ENCODE measurements at places on chromosomes 1 and 21.

GRCh38 chr1:48678710-48679505 lies 97.8 kb downstream of the BEND5 start:
- no peak for DNase-seq

GRCh38 chr21:38915546-38915945 lies 109.8 kb downstream of the ETS2 start:
- no peak for DNase-seq

DNA sequence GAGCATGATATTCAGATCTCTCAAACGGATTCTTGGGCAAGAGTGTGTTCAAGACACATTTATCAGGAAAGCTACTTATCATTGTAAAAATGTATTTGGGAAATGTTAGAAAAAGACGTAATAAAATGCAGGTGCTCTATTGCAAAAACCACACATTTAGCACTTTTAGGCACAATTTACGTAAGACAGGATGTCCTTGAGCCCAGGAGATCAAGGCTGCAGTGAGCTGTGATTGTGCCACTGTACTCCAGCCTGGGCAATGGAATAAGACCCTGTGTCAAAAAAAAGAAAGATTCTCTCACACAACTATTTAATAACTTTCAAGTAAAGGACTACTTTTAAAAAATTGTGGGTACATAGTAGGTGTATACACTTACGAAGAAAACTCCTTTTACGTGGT lies 18.4 kb downstream of the SLC25A33 start:
- no peak for DNase-seq

GRCh38 chr1:48499211-48499735 lies 27.3 kb upstream of the SPATA6 start:
- no peak for DNase-seq

GRCh38 chr21:45861156-45861870 lies 120.3 kb upstream of the COL6A1 start:
- no peak for DNase-seq

DNA sequence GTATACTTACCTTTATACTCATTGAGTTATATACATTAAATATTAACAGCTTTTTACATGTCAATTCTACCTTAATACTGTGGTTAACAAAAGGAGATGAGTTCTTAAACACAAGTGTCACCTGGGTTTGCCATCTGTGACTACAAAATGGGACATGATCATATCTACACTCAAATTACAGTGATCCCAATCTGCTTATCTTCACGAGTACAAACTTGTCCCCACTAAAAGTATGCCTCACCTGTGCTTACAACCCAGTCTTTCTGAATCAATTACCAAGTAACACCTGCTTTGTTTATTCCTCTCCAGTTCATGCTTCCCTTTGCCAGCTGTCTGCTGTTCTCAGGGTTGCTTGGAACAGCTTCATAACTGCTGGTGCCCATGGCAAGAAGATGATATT lies 8.8 kb downstream of the CD1E start:
- DNase-seq: no peak

DNA sequence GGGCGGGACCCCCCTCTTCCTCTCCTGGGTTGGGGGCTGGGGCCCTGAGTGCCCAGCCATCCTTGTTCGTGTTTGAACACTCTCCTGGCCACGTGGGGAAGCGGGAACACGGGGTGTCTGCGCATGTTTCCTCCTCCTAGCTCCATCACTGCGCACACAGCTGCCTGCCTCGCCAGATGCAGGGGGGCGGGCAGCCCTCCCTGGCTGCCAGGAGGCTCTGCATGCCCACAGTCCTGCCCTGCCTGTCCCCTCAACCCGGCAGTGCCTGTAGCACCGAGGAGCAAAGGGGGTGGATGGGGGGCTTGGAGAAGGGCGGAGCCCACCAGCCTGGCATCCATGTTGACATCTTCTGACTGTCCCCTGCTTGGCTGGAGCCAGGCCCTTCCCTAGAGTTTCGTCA lies 1.8 kb upstream of the SLC25A34 start:
- DNase-seq: no peak

GRCh38 chr1:202186327-202186726 lies 7.3 kb upstream of the LGR6 start:
- DNase-seq: no peak

GRCh38 chr1:243413431-243414151 lies 157.8 kb downstream of the SDCCAG8 start:
- DNase-seq: no peak

GRCh38 chr1:165387961-165388360 lies 31.4 kb upstream of the LMX1A start:
- DNase-seq: no peak

- no peak for DNase-seq
Measured at GRCh38 chr1:189983166-189983890, 494.3 kb downstream of the BRINP3 start.

- DNase-seq: no peak
Measured at GRCh38 chr1:168372307-168372706, 91.6 kb downstream of the TBX19 start.

DNA sequence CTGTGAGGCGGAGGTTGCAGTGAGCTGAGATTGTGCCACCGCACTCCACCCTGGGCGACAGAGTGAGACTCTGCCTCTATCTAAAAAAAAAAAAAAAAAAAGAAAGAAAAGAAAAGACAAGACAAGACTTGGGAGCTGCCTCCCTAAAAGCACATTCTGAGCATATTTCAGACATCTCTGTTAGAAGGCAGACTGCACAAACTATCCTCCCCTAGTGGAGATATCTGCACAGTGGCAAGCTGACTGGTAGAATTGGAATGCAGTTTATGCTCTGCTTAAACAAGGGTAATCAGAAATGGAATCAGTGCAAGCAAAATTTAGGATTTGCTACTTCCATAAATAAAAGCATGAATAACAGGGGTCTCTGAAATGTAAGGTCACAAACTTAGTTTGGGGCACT lies 31.8 kb downstream of the GNG4 start:
- DNase-seq: no peak

DNA sequence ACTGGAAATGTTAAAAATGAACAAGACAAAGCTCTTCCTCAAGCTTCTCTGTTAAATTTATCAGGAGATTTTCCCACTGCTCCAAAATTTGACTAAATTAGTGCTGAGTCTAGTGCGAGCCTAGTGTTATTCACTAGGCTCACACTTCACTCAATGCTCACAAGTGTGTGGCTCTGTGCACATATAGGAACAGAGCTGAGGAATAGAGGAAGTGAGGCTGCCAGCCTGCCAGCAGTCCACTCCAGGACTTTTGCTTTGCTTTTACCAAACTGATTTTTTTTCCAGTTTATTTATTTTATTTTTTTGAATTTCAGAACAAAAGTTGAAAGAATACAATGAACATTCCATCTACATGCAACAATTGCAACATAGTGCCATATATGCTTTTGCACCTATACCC lies 87.2 kb downstream of the VAV3 start:
- no peak for DNase-seq

DNA sequence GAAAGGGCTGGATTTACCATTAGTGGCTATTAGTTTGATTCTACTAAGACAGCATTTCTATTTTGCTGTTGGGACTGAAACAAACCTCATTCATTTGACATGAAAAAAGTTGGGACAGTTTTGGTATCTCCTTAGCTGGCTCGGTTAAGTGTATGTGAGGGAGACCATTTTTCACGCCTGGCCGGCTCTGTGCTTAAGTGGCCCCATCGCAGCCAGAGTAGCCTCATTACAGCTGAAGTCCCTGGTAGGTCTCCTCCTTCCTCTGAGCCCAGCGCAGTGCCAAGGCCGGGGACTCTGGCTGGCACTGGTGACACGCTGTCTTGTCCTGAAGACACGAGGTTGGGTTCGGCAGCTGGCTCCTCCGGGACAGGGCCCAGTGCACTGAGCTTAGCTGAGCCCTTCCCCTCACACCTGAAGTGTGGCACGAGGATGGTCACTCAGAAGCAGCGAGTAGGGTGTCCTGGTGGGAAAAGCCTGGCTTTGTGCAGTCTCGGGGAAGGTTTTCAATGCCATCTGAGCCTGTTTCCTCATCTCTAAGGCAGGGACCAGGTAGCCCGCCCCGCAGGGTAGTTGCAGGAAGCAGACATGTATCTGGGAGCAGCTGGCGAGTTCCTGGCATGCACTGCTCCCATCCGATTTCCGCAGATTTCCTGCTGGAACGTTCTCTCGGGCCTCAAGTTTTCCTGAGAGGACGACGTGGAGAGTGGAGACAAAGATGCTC lies 196.5 kb downstream of the DYRK1A start:
- no peak for DNase-seq

DNA sequence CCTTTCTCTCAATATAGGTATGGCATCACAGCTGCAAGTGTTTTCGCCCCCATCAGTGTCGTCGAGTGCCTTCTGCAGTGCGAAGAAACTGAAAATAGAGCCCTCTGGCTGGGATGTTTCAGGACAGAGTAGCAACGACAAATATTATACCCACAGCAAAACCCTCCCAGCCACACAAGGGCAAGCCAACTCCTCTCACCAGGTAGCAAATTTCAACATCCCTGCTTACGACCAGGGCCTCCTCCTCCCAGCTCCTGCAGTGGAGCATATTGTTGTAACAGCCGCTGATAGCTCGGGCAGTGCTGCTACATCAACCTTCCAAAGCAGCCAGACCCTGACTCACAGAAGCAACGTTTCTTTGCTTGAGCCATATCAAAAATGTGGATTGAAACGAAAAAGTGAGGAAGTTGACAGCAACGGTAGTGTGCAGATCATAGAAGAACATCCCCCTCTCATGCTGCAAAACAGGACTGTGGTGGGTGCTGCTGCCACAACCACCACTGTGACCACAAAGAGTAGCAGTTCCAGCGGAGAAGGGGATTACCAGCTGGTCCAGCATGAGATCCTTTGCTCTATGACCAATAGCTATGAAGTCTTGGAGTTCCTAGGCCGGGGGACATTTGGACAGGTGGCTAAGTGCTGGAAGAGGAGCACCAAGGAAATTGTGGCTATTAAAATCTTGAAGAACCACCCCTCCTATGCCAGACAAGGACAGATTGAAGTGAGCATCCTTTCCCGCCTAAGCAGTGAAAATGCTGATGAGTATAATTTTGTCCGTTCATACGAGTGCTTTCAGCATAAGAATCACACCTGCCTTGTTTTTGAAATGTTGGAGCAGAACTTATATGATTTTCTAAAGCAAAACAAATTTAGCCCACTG lies 11.5 kb downstream of the HIPK1 start:
- DNase-seq: no peak

- no peak for DNase-seq
Measured at GRCh38 chr1:54973205-54973921, 7.1 kb upstream of the TMEM61 start.

GRCh38 chr1:205076245-205076761 lies 8.0 kb downstream of the TMEM81 start:
- DNase-seq: no peak

- no peak for DNase-seq
Measured at GRCh38 chr1:230174041-230174440, 107.0 kb downstream of the GALNT2 start.

DNA sequence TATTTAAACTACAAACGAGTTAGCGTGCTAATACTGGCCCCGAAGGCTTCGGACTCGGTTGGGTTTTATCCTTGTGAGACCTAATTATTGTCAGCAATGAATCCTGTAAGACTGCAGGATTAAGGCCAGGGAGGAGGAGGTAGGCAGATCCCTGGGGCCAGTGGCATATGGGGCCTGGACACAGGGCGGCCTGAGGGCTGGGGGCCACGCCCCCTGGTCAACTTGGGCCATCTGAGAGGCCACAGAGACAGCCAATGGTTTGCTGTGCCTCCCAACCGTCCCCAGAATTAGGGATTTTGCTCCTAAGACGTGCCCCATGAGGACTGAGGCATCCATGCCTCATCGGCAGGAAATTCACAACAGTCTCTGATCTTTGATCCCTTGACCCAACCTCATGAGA lies 31.1 kb upstream of the DISP3 start:
- no peak for DNase-seq

- no peak for DNase-seq
Measured at GRCh38 chr1:1298861-1299685, 8.7 kb downstream of the ACAP3 start.

DNA sequence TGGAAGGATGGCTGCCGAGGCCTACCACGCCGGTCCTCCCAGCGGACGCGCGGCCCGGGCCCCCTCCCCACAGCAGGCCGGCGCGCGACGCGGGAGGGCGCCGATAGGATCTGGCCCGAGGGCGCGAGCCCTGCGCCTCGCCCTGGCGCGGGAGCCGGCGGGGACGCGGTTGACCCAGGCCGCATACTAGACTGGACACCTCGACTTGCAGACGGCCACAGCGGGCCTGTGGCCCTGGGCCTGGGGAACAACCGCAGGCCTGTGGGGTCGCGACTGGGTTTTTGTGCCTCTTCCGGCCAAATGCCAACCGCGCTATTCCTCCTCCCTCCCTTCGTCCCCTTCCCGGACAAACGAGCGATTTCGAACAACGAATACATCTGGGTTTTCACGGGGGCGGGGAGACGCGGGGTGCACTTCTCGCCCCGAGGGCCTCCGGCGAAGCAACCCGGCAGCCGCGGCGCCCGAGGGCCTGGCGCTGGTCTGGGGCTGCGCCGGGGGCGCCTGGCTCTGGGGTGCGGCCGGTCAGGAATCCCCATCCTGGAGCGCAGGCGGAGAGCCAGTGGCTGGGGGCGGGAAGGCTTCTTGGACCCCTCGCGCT lies 2.4 kb downstream of the NHLH2 start:
- DNase-seq: peak; percentile 14

DNA sequence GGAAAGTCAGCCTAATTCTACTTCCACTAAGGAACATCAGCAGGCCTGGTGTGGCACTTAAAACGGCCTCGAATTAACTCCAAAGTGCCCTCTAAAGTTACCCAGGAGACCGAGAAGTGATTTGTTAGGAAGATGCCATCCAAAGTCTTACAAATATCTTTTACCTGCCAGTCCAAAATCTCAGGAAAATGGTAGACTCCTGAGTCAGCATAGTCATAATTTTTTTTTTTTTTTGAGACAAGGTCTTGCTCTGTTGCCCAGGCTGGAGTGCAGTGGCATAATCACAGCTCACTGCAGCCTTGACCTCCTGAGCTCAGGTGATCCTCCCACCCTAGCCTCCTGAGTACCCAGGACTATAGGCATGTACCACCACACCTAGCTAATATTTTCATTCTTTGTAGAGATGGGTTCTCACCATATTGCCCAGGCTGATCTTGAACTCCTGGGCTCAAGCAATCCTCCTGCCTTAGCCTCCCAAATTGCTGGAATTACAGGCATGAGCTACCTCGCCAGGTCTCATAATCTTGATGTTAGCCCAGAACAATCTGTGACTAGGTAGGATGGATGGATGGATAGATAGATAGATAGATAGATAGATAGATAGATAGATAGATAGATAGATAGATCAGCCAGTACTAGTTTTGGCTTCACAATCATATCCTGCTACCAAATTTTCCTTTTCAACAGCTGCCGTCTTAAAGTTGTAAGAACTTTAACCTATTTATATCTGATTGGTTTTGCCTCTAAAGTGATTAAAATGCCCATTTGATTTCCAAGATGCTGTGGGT lies 25.3 kb upstream of the PPP2R5A start:
- no peak for DNase-seq

Data from NCI-H1930 (cell line).